DMS 273 treated with DMSO at 0.1 percent for 48 hours (cell line): ENCODE measurements at places on chromosomes 6 and 20.

DNA sequence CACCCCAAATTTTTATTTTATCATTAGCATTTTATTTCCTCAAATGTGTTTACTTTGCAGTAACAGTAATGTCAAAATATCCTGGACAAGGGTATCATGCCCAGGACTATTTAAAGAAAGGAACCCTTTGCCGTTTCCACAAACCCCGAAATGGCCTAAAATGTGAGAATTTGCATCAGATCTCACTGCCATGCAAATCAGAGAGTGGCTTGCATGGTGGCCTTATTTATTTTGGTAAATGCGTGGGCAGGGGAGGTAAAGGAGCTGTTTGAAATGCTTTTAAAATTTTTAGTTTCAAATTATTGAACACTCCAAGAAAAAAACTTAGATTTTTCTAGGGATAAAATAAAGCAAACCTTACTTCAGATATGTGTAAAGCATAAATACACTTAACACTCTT is 43.8 kb downstream of the ADAT2 start:
- DNase-seq: no peak

- no peak for DNase-seq
Measured at GRCh38 chr6:166167258-166167731, 356 bp downstream of the TBXT start.

GRCh38 chr6:32666420-32667300 is at the start of gene HLA-DQB1:
Gene HLA-DQB1, minus strand, starts transcription at chr6:32666657. Its CDS starts 50 bp downstream, at chr6:32666607.
- DNase-seq: no peak

GRCh38 chr6:106451439-106451838 is 90.9 kb downstream of the CRYBG1 start:
- DNase-seq: no peak
